Mesenteric fat pad (tissue), 1 donor: ENCODE measurements at places on chromosomes 3 and 15. TPM values are rescaled to one million over a fixed set of nuclear protein-coding genes. Genes with fewer than 3 reads are reported as not detected.

- DNase-seq: no peak
Measured at GRCh38 chr3:12964711-12965612, 108.3 kb downstream of the IQSEC1 start.

DNA sequence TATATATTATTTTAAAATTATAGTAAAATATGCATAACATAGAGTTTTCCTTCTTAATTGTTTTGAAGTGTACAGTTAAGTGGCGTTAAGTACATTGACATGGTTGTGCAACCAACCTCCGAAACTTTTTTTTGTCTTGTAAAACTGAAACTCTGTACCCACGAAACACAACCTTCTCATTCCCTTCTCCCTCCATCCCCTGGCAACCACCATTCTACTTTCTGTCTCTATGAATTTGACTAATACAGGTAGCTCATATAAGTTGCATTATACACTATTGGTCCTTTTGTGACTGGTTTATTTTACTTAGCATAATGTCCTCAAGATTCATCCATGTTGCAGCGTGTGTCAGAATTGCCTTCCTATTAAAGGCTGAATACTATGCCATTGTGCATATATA is 179.4 kb downstream of the SATB1 start:
- DNase-seq: no peak

- no peak for DNase-seq
Measured at GRCh38 chr15:72676838-72677237, 9.1 kb downstream of the HIGD2B start.

DNA sequence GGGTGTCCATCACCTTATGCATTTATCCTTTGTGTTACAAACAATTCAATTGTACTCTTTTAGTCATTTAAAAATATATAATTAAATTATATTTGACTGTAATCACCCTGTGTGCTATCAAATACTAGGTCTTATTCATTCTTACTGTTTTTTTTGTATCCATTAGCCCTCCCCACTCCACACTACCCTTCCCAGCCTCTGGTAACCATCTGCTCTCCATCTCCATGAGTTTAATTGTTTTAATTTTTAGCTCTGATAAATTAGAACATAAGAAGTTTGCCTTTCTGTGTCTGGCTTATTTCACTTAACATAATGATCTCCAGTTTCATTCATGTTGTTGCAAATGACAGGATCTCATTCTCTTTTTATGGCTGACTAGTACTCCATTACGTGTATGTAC is 16.8 kb downstream of the C3orf20 start:
- DNase-seq: no peak

DNA sequence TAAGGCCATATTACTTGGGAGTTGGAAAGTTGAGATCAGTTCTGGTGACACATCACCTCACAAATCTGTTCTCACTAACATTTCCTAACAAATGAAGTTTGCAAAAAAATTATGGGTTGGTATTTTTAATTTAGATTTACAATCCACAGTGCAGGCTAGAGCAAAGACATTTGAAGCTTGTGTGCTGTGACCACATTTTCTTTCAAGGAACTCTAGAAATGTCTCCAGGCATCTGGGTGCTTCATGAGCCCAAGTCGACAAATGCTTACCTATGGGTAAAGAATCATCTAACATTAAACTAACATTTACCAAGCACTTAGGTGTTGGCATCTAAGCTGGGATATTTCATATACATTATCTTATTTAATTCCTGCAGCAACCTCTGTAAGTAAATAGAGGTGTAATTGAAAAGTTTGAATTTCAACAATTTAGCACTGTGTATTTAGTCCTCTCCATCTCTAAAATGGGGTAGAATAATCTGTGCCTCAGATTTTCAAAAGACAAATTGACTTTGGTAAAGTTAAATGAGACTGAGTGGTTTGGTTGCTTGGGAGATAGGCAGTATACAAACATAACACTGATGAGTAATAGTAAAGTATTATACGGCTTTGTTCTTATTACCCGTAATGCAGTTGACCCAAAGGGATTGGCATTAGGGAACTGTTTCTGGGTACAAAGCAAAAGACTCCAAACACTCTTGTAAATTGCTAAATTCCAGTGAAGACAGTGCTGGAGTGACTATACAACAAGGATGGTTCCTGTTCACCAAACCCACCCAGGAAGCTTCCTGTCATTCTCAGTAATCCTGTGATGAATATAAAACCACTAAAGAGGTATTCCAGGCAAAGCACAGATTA is 162.5 kb downstream of the TPRG1 start:
- no peak for DNase-seq

GRCh38 chr3:128681369-128681829 is 30.8 kb upstream of the RPN1 start:
- no peak for DNase-seq

The DAZL gene
- not detected for total RNA-seq

GRCh38 chr3:22621205-22621809 is 581.8 kb upstream of the UBE2E2 start:
- no peak for DNase-seq

DNA sequence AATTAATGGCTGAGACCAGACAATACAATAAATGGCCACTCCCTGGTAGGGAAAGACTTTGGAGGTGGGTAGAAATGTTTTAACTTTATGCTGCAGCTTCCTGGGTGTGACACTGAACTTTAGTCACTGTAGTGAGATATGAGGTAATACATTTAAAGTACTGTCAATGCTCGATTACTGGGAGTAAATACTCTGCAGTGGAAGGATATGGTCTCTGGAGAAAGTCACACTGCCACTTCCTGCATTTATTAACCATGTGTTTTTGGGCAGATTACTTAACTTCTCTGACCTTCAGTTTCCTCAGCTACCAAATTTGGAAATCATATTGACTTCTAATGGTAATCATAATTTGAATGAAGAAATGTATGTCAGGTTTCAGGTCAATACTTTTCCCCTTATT is 317.1 kb upstream of the TGFBR2 start:
- no peak for DNase-seq

- DNase-seq: no peak
Measured at GRCh38 chr3:53845103-53845880, 927 bp downstream of the CHDH start.

DNA sequence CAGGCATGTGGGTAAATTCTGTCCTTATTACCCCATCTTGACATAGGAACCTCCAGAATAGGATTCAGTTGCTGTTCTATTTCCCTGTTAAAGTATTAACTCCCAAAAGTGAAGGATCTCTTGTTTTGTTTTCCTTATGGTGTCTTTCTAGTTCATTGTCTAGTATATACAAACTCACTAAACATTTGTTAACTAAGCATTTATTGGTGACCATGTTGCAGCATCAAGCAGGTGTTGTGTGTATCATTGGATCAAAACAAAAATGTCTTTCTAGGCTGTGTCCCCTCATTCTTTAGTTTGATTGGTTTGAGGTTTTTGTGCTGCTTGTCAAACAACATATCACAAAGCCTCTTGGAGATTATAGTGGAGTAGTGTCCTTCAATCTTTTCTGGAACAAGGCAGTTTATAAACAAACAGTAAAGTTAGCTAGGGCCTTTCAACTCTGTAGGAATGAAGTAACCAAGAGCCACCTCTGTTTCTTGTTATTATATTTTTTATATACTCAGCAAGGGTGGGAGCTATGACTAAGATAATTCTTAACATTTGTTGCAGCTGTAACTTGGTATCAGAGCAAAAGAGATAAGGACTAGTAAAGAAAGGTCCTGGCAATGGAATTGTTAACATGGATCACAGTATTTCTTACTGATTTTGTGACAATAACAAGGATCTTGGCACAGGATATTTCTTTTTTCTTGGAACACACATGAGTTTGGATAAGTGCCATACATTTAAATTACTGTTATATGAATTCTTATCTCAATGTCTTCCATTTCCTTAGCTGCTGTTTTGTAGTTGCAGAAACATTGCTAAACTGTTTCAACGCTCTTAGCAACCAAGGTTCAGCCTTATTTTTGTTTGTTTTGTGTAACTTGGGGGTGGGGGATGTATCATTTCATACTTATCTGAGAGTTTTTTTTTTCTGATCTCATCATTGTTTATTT is 49.3 kb downstream of the TMOD3 start:
- no peak for DNase-seq

The SMCO1 gene
- total RNA-seq: not detected

The ARGFX gene
- total RNA-seq: not detected
